ENCODE measurements at places on chromosomes 11 and 22.
A peak's percentile ranks its signal among the peaks of the same experiment; 100 is the strongest.

DNA sequence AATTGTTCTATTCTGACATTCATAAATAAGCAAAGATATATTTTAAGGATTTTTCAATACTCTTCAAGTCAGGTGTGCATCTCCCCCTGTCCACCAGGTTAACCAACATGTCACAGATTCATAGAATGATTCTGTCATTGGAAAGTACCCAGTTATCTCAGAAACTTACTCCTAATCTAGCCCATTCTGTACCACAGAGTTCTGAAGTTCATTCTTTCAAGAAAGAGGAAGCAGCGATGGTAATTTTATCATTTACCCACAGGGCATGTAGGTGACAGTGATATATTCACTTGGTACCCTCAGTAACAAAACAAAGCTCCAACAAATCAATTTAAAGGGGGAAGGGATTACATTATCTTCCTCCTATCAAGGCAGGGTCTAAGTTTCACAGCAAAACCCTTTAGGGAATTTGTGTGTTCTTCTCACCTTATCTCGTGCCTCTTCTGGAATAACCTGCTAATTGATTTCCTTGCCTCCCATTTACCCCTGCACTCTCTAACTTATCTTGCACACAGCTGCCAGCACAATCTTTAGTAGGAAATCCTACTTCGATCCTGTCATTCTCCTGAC is 19.0 kb upstream of the MPPED2 start:
- DNase-seq: no peak

GRCh38 chr22:30296833-30297232 is 7.5 kb upstream of the CASTOR1 start:
- DNase-seq: no peak

- DNase-seq: peak; percentile 46
These were observed 253.3 kb downstream of the BUD13 start for GRCh38 chr11:116519499-116519898.

DNA sequence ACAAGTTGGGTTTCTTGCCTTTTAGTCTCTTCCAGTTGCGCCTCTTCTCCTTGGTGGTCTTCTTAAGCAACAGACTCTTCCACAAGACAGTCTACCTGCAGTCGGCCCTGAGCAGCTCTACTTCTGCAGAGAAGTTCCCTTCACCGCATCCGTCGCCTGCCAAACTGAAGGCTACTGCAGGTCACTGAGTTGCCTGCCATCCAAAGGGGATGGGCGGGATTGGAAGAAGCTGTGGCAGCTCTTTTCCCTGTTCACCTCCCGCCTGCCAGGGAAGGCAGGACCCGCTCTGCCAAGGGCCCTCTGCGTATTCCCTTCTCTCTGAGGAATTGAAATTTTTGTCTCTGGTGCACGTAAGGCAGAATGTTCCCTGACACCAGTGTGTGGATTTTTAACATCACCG is 9.2 kb upstream of the STT3A start:
- DNase-seq: no peak

DNA sequence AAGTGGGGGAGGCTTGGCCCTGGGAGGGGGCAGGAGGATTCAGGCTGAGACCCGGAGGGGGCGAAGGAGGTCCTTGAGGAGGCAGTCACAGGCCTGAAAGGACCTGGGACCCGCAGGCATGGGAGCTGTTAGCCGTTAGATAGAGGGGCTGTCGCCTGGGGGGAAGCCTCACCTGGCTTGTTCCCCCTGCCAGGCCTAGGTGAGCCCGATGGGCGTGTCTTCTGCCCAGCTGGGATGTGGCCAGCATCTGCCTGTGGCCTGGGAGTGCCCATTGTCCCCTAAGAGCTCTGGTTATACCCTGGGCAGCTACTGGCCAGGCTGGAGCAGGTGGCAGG is 1.8 kb upstream of the DUSP8 start:
- DNase-seq: no peak

DNA sequence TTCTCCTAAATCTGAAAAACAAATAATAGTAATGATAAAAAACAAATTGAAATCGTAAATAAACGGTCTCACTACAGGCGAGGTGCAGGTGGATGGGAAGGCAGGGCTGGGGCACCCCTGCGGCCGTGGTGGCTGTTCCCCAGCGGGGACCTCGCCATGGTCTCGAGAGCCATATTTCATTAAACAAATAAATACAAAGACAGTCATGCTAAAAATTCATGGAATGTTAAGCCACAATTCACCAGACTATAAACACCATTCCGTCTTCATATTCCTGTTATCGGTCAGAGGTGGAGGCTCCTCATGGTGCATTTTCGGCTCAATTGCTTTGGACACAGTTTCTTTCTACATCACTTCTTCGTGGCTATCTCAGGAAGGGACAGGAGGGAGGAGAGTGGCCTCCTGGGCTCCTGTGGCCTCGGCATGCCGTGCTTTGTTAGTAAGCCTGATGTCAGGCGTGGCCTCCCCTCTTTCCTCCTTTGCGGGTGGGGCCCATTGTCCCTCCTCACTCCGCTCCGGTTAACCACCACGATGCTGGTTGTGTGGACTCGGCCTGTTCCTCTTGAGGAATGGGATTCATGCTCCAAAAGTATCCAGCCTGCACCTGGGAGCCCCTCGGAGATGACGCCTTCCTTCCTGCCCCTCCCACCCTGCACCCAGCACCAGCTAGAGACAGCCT is 16.1 kb upstream of the BRSK2 start:
- no peak for DNase-seq

- DNase-seq: peak; percentile 83
These were observed 81.9 kb downstream of the LRRC32 start for GRCh38 chr11:76588455-76589325.

DNA sequence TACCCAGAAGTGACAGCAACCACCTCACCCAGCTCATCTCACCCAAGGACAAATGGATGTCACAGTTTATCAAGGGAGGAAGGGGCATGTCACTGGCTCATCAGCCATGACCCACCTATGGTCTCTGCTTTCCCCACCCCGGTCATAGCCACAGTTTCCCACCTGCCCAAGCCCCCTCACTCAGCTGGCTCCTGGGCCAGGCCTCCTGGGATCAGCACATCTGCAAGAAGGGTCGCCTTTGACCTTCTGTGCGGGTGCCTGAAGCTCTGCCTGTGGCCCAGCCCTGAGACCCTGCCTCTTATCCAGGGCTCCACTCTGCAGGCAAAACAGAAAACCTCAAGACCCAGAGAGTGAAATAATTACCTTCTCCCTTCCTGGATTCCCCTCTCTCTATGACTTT is 236.4 kb downstream of the BUD13 start:
- DNase-seq: no peak

GRCh38 chr22:19689408-19689807 is 24.9 kb upstream of the SEPTIN5 start:
- DNase-seq: no peak

- DNase-seq: no peak
These were observed 74.4 kb downstream of the WNT11 start for GRCh38 chr11:76131671-76132631.

DNA sequence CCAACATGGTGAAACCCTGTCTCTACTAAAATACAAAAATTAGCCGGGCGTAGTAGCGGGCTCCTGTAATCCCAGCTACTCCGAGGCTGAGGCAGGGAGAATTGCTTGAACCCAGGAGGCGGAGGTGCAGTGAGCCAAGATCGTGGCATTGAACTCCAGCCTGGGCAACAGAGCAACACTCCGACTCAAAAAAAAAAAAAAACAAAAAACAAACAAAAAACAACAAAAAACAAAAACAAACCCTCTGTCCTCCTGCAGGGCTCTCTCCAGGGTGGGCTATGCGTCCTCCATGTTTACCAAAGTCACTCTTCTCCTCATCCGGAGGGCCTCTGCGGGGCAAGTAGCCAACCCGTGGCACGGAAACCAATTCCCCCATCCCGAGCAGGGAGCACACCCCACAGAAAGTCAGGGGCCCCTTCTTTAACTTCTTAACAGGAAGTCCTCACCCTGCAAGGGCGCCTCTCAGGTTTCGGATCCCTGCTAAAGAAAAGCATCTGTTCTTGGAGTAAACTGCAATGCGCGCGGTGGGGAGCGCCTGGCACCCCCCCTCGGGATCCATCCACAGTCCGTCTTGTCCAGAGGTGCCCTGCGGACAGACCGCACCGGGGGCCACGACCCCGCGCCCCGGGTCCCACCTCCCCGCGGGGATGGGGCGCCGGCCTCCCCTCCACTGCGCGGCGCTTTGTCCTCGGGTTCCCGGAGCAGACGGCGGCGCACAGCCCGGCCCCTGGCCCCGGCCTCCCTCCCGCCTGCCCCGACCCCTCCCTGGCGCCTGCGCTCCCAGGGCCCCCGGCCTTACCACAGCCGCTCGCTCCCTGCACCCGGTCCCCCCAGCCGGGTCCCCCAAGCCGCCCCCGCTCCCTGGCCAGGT is 712 bp downstream of the CERK start:
- peak; percentile 68 for DNase-seq

DNA sequence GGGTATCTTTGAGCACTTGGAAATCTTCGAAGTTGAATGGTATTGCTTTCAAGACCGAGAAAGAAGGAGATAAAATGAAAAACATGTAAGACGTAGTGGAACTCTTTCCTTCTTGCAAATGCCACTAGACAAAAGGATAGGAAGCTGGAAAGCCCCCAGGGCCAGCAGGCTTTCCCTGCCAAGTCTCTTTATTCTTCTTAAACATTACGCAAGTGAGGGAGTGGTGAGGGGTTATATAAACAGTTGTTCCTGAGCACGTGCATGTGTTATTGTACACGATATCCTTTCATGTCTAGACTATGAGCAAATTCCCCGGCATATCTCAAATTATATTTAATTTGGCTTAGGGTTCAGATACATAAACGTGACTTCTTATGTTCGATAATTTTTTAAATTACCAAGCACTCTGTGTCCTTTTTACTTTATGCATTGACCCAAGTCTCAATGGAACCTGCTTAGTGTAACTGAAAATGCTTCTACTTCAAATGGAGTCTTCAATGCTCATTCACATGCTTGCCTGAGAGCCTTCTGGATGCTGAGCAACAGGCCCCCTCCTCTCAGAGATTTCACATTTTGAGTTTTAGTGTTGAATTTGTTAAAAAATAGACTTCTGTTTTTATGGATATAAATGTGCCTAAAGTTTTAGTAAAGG is 59.0 kb downstream of the PPP2R1B start:
- no peak for DNase-seq
